ENCODE measurements at places on chromosomes 7 and 10.

DNA sequence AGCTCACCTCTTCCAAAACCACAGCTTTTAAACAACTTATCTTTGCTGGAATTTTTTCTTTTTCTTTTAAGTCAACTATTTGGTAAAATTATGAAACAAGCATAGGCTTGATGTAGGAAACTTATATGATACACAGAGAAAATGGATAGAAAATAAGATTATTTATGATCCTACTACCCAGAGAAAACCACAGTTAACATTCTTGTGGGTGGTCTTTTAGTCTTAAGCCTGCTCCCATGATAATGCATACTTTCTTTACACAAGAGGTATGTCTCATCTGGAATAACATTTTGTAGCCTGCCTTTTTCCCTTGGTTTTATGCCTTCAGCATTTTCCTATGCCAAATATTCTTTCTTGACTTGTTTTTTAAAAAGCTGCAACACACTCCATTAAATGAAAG lies 21.4 kb downstream of the PLPP4 start:
- no peak for DNase-seq

DNA sequence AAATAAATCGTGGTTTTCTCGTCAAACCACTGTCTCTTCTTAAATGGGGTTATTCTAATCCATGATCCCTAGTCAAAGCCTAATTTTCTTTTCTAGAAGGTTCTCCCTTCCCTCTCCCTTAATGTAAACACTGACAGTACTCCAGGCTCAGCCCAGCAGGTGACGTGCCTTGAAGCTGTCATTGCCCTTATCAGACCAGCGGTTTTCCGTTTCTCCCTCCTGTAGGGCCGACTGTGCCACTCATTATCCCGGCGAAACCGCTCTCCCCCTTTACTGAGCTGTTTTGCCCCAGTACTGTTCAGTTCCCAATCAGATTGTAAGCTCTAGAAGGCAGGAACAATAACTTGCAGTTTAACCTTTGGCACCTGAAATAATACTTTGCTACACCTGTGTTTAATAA lies 153.5 kb upstream of the RHEB start:
- no peak for DNase-seq

GRCh38 chr10:124975977-124976514 lies 34.1 kb downstream of the ZRANB1 start:
- no peak for DNase-seq

DNA sequence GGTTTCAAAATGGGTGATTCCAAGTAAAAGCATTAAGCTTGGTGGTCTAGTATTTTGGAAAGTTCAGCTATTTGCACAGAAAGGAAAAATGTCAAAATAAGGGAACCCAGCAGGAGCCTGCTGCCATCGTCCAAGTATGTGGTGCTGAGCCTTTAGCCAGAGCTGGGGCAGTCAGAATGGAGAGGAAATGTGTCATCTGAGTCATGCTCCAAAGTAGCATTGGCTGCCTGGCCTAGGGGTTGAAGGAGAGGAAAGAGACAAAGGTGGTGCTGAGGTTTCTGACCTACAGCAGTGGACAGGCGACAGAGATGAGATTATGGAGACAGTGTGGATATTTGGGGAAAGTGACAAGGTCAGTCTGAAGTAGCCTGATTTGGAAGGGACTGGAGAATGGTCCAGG lies 103.9 kb downstream of the PLCE1 start:
- no peak for DNase-seq

GRCh38 chr10:97540669-97541500 lies 31.7 kb upstream of the ANKRD2 start:
- no peak for DNase-seq

- DNase-seq: no peak
Observed at GRCh38 chr7:101857358-101857811, 40.0 kb downstream of the CUX1 start.

DNA sequence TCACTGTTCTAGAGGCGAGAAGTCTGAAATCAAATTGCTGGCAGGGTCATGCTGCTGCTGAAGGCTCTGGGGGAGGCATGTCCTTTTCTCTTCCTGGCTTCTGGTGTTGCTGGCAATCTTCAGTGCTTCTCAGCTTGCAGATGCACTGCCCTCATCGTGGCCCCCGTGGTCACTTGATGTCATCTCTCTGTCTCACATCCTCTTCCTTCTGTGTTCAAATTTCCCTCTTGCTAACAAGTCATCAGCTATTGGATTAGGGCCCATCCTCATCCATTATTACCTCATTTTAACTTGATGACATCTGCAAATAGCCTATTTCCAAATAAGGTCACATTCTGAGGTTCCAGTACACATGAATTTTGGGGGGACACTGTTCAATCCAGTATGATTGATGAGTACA lies 36.6 kb upstream of the SRGN start:
- no peak for DNase-seq

DNA sequence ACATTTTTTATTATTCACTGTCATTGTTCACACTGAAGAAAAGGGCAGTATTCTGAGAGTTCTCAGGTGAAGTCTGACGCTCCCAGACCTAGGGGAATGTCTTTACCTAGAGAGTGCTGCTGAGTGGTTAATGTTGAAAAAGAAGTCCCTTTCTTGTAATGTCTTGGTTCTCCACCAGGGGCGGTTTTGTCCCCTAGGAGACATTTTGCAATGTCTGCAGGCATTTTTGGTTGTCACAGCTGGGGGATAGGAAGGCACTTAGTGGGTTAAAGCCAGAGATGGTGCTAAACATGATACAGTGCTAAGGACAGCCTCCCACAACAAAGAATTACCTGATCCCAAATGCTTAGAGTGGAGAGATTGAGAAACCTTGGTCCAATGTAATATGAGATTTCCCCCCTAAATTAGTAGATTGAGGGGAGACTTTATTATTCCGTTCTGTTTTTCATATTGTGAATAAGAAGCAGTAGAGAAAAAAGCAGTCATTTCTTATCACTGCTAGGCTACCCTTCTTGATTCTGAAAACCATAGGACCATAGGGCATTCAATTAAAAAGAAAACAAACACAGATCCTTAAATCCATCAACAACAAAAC lies 13.1 kb downstream of the UMAD1 start:
- no peak for DNase-seq

DNA sequence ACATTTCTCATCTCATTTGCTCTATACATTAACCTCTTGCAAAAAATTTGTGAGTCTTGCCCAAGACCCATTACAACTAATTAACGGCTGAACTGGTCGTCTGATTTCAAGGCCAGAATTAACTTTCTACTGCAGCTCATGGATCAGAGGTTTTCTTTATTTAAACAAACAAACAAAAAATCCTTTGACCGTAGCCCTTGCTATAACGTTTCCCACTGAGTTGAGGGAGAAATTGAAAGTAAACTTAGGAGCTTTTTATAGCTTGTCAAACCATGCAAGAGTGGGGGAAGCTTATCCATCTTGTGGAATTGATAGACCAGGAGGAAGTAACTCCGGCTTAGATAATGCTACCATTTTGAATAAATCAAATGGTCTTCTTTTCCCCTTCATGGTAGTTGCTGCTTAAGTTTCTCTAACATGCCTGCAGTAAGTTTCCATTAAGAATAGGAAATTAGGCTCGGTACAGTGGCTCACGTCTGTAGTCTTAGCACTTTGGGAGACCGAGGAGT lies 3.3 kb downstream of the SRGN start:
- no peak for DNase-seq

DNA sequence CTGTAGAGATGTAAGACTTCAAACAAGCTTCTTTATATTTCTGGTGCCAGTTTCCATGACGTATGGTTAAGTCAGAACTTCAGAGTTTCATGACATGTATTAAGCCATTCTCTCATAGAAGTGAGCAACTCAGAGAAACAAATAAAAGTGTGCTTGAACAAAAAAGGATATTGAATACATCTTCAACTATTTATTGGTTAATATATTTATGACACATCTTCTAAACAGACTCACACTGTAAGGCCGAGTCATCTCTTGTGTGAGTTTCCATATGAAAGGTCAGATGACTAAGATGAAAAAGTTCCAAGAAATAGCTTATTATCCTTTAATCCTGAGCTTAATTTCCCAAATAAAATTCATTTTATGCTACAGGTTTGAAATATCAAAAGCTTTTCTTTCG lies 105.5 kb upstream of the CSTF2T start:
- no peak for DNase-seq
